ENCODE measurements at places on chromosomes 6 and 20.

GRCh38 chr6:818196-818595 lies 125.3 kb upstream of the EXOC2 start:
- no peak for DNase-seq

DNA sequence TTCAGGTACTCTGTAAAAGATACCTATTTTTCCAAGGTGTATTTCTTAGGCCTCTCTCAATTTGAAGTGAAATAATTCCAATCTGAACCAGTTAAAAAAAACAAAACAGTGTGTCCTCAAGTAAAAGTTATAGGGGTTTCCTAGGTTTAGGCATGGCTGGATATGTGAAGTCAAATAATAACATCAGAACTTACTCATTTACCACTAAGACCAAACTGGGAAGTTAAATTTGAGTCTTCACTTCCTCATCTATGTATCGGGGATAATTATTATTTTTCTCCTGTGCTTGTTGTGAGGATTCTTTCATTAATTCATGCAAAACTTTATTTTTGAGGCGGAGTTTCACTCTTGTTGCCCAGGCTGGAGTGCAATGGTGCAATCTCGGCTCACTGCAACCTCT lies 86.2 kb upstream of the PTPRK start:
- DNase-seq, result no peak

DNA sequence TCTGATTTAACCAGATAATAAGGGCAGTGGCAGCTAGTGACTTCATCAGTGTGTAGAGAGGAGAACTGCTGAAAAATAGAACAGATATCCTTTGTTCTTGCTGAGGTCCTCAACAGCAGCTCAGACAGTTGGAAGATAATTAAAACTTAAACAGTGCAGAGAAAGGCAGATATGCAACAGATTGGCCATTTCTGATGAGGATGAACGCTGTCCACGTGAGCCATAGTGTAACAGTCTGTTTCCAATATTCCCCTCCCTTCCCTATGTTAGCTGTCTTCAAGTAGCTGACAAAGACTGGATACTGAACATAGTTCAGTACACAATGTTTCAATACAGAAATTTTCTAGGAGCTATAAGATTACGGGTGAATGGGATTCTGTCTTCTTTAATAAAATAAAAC lies 291.4 kb downstream of the BTBD9 start:
- no peak for DNase-seq

- no peak for DNase-seq
Measured at GRCh38 chr6:17431581-17431980, 38.2 kb downstream of the CAP2 start.

DNA sequence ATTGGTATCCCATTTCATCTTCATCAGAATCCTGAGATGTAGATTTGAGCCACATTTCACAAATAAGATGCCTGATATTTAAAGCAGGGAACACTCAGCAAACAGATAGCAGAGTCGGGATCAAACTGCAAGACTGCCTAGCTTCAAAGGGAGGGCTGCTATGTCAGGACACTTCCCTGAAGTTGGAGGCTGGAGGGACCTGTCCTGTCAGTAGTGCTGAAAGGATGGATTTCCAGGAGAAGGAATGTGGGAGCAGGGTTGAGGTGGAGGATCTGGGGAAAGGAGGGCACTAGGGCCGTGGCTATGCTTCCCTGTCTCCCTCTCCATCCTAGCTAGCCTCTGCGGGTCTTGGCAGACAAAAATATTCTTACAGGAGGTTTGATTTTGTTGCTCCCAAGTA lies 32.2 kb downstream of the COX4I2 start:
- no peak for DNase-seq

GRCh38 chr6:72624557-72625160 lies 2.8 kb downstream of the KCNQ5 start:
- peak; percentile 35 for DNase-seq

- no peak for DNase-seq
Measured at GRCh38 chr6:26029570-26029856, 57.7 kb upstream of the HFE start.

DNA sequence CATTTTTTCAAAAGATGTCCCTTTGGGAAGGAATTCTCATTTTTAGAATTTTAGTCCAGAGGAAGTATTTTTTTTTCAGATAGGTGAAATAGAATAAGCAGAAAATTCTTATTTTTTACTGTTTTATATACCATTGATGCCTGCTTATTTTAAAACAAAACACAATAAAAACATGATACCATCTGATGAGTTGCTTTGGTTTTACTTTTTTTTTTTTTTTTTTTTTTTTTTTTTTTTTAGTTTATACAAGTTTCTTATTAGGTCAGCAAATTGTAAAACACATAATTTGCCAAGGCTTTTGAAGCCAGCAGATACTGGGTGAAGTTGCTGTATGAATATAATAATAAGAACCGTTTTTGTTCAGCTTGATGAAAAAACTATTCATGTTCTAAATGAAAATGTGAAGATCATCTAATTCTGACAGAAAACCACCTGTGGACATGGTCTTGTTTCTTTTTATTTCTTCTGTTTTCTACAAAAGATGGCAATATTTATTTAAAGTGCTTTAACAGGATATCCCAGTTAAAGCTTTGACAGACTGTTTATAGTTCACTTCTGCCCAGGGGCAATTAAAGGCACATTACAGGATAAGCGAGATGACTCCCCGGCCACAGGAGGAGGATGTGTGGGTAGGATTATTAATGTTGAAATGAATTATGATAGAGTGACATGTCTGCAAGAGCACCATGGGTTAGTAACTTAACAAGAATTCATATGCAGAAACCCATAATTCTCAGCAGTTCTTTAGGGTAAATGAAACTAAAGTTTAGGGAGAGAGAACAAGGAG lies 31.1 kb downstream of the MYB start:
- no peak for DNase-seq

DNA sequence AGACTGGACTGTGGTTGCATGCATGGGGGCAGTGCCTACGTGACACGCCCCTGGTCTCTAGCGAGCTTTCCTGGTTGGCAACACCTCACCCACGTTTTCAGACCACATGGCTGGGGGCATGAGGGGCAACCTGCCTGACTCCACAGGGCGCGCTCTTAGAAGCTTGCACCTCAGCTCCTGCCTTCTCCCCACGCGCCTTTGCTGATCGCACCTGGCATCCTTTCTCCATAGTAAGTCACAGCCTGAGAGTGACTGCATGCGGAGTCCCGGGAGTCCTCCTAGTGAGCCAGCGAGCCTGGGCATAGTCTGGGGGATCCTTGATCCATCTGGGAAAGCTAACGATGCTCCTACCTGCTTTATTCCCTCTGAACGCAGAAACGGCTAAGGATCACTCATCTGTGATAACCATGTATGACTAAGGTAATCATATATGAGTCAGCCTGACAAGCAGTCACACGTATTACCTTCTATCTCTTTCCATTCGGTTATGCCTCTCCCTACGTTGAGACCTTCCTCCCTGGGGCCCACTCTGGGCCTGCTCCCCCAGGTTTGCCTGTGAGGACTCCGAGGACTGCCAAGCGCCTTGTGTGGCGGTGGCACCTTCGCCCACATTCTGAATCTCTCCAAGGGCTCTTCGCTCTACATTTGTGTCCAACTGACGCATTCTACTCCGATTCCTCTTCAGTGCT lies 4.5 kb downstream of the TCFL5 start:
- no peak for DNase-seq

DNA sequence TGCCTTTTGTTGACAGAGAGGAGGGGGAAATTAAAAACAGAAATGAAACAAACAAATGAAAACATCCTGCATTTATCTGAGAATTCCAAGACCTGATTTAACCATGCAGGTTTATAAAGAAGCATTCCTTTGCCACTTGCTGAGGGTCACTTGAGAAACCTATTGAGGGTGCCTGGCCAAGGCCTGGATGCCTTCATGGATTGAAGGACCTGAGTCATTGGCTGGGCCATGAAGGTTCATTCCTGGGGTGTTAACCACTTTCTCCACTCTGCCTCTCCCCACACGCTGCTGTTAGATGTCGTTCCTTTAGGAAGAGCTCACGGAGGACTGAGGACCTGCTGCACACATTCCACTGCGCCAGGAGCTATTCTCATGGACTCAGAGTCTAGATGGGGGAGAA lies 49.7 kb downstream of the DAAM2 start:
- DNase-seq, result no peak

DNA sequence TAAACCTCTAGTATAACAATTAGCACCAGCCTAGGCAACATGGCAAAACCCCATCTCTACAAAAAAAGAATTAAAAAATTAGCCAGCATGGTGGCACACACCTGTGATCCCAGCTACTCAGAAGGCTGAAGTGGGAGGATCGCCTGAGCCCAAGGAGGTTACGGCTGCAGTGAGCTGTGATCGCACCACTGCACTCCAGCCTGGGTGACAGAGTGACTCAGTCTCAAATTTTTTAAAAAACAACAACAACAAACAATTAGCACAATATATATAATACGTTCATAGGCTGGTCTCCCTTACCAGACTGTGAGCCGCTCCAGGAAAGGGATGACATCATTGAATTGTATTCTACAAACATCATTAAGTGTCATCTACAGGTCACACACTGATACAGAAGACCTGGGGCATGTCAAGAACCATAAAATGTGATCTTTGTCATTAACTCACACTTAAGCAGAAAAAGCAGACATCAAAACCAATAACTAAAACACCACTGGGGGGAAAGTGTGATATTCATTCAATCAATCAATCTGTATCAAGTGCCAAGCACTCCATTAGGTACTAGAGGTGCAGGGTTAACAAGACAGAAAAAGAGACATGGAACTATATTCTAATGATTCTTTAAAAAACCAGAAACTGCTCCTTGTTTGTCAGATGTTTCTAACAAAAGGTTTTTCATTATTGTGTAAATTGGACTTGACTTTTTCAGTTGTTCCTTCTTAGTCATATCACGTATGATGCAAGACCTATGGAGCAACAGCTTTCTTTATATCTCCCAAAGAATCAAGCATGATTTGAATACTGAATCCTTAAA lies 17.8 kb downstream of the MAP3K5 start:
- peak; percentile 33 for DNase-seq

DNA sequence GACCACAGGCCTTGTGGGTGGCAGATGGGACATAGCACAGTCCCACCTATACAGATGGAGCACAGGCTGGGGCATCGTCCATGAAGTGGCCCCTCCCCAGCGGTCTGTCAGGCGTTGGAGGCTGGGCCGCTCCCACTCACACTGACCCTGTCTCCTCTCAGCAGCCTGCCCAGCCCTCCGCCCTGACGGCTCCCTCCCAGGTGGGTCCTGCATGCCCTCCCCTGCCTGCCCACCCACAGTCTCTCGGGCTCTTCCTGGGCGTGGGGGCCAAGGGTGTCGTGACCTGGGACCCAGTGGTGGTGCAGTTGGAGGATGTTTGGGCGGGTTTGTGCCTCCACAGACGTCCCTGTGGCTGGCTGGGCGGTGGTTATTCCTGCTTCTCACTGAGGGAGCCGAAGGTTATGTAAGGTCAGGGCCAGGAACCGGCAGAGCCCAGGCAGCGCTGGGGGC lies 22.3 kb downstream of the COL20A1 start:
- DNase-seq, result no peak

- DNase-seq, result no peak
Measured at GRCh38 chr6:107329063-107329860, 130.1 kb downstream of the PDSS2 start.

GRCh38 chr6:125201961-125202729 lies 48.6 kb downstream of the TPD52L1 start:
- no peak for DNase-seq

- DNase-seq, result no peak
Measured at GRCh38 chr6:132341646-132342045, 59.6 kb downstream of the MOXD1 start.

DNA sequence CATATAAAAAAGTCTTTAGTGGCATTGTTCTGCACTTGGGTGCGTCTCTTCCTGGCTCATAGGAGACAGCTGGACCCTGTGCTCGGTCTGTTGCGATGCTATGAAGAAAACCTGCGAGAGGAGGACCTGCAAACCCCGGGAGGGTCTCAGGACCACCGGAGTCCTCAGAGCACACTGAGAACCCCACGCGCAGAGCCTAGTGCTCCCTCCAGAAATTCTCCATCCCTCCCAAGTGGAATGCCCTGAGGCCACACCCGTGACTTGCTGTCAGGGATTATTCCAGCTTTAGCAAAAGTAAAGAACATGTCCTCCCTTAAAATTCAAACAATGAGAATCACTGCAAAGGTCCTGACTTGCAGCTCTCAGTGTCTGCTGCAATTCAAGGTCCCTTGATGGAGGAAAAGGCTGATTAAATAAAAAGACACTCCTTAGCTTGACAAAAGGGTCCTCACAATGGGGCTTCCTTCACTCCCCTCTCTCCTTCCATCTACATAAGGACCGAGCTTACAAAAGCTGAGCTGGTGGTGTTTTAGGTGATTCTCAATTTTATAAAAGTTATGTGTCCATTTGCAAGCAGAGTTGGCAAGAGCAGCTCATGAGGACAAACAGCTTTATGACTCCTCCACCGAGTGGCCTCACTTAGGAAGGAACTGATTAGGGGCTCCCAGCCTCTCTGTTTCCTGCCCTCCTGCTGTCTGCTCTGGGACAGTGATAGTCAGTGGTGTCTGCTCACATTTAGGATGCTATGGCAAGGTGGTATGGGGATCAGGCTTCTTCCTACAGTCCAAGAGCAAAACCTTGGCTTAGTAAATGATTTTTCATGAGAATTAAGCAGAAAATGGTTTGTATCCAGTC lies 97.0 kb downstream of the RAMACL start:
- DNase-seq, result no peak

DNA sequence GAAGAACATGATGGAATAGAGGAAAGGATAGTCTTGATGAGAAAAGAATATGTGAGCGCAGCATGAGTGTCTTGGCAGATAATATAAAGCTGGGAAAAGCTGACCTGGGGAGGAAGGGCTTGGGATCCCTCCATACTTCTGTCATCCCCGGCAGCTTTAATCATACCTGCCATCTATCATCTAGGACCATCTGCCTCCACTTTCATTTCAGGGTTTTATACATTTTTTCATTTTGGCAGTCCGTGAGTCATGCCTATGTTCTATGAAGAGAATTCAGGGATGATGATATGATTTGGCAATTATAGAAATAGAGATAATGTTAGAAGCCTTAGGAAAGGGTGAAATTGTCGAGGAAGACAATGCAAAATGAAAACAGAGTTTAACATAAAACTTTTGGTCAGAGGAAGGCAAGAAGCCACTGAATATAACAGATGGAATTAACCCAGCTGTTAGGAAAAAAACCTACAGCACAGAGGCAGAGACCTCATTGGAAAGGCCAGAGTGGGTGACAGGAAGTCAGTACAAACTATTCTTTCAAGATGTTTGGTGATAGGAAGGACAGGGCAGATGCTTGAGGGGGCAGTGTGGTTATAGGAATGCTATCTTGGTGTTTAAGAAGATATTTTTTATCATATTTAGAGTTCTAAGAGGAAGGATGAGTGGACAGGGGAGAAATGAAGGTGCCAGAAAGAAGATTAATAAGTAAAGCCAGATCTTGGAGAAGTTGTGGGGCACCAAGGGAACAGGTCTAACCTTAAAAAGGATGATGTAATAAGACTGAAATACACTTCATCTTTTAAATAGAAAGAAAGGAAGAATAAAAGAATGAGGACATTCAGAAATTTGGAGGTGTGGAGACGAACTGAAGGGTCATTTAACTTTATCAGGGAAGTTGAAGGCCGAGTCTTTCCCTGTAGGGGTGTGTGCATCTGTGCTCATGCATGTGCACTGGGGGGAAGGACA lies 37.8 kb downstream of the MARCKS start:
- no peak for DNase-seq

Measured in NCI-H510A treated with DMSO at 0.1 percent for 48 hours (cell line).